B cell (primary cell): ENCODE measurements at places on chromosomes 2 and 18. TPM values are rescaled to one million over a fixed set of nuclear protein-coding genes. Genes with fewer than 3 reads are reported as not detected.

The HADHB gene
- polyA plus RNA-seq, result 40.6 and 46.5 TPM in 2 replicates

The ARHGAP25 gene
- 97.9 and 114 TPM in 2 replicates for polyA plus RNA-seq

The BOLL gene
- polyA plus RNA-seq, result not detected in 2 replicates

The CPS1 gene
- polyA plus RNA-seq, result 0.07 and 0.12 TPM in 2 replicates

The APCDD1 gene
- polyA plus RNA-seq, result 0.79 and 1.0 TPM in 2 replicates

GRCh38 chr2:151654891-151655290 lies 79.4 kb downstream of the NEB start:
- DNase-seq, result no peak

- DNase-seq, result peak; percentile 93
These were observed 17.1 kb downstream of the ARHGAP25 start for GRCh38 chr2:68751397-68752339.

DNA sequence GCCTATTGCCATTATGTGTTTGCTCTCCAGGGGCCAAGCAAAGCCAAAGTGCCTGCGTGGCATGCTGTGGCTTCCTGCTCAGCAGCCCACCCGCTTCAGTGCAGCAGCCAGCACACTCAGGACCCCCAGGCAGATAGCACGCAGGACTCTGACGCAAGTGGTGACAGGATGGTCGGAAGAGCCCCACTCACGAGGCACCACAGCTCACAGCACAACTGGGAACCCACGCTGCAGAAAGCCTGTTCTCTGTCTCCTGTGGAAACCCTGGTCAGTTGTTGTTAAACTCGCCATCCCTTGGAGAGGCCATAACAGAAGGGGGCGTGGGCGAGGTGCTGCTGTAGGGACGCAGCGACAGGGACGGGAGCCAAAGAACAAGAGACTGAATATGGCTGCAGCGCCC lies 76.4 kb downstream of the HDAC4 start:
- no peak for DNase-seq

DNA sequence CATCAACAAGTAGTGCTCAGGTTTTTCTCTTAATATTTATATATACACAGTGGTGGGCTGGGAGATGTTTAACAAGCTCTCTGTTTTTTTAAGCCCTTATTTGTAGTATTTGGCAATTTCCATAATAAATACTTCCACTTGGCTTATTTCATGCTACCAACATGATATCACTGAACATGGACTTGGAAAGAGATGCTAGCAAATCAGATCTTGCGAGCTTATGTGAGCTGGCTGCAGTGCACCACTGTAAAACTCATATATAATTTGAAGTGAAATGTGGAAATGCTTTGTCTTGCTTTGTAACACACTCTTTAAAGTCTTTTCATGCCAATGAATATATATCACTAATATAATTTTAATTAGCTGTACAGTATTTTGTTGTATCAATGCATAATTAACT lies 155.7 kb downstream of the ALK start:
- no peak for DNase-seq

DNA sequence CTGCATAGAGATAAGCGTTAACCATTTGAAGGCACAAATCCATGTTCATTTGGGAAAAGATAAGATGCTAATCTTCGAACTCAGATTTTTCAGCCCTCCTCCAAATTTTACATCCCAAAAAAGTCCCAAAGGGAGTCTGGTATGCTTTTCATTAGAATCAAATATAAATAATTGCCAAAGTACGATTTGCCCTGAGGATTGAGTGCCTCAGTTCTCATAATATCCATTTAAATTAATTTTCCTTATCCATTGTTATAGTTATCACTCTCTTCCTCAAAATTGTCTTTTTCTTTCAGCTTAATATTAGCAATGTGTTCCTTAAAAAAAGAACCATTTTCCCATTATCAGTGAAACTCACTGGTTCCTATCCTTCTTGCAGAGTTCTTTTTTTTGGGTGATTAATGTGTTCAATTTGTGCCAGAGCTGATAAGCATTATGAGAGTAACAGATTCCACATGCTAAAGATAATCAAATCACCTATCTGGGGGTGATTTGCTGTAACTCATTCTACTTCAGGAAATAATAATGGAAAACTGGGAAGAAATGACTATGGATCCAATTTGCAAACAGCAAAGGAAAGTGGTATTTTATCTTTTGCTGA lies 686 bp downstream of the HNMT start:
- no peak for DNase-seq

- DNase-seq, result no peak
These were observed 1.1 kb upstream of the GPR55 start for GRCh38 chr2:230925879-230926765.

- peak; percentile 73 for DNase-seq
These were observed 149.2 kb downstream of the FAM210A start for GRCh38 chr18:13577091-13577697.

- no peak for DNase-seq
These were observed 587.9 kb downstream of the NRXN1 start for GRCh38 chr2:50443868-50444630.

DNA sequence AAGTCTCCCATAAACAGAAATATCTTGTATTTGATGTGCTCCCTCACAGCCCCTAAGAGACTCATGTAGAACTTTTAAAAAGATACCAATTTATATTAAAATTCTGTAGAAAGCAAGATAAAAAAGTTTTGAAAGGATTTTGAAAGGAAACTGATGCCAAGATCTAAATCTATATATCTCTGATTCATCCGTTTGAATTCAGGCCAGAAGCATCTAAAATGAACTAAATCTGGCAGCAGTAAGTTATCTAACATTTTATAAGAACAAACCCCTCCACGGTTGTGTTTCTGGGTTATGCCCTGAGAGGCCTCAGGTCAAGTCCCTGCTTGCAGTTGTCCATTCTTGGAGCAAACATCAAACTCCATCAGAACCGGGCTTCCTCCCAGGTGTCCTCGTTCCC lies 165.8 kb downstream of the FBXO15 start:
- DNase-seq, result no peak
